Activated CD4-positive, alpha-beta T cell treated with anti-CD3 and anti-CD28 coated beads, Interleukin-2, amount 10 ng/mL, durations not matched to agents 24 days and 14 days (primary cell): ENCODE measurements at places on chromosomes 13 and 19.

DNA sequence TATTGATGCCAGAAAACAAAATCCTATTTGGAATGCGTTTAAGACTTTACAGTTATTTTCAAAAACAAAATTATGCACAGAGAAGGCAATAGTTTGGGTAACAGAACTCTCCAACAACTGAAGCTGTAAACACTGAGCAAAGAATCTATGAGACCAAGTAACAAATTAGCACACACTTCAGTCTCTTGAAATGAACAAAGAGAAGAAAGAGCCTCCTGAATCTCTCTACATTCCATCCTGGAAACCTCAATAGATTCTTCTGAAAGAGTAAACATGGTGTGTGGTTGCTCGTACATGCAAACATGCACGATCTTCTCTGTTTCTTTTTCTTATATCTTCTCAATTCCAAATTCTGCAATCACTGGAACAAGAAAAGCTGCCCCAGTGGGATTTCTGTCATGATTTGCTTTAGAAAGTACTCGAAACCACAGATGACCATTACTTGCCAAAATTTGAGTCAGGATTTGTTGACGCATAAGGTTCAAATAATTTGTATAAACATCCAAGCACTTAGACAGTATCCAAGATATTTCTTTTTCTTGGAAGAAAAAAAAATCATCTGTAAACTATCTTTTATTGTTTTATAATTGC is 137.9 kb upstream of the DACH1 start:
- no peak for DNase-seq

- no peak for DNase-seq
Measured at GRCh38 chr19:5058521-5059212, 89.8 kb downstream of the KDM4B start.

GRCh38 chr13:24502533-24503378 is 9.8 kb downstream of the PARP4 start:
- no peak for DNase-seq

DNA sequence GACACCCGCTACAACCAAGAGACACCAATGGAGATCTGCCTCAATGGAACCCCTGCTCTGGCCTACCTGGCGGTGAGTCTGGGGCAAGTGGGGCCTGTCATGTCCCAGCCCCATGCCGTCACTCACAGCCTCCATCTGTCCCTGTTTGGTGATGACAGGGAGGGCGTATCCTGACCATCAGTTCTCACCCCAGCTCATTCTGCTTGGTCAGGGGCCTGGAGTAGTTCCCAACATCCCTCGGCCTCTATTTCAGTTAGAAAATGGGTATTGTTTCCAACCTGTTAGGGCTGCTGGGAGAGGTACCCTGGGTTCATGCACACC is 18.2 kb downstream of the HIPK4 start:
- no peak for DNase-seq

DNA sequence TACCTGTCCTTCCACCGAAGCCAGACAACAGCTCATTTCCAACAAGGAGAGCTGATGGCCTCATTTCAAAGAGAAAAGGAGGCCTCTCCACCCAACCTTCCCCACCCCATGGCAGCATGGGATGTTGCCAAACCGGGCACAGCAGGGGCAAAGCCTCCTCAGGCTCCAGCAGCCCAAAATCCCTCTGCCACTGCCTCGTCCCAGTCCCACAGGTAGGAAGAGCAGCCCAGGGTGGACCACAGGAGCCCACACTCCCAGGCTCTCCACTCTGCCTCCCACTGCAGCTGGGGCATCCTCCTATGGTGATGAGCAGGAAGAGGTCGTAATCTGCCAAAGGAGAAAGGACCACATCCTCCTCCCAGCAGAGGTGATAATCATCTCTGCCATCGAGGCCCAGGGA is 50.9 kb downstream of the PEPD start:
- DNase-seq, result no peak

DNA sequence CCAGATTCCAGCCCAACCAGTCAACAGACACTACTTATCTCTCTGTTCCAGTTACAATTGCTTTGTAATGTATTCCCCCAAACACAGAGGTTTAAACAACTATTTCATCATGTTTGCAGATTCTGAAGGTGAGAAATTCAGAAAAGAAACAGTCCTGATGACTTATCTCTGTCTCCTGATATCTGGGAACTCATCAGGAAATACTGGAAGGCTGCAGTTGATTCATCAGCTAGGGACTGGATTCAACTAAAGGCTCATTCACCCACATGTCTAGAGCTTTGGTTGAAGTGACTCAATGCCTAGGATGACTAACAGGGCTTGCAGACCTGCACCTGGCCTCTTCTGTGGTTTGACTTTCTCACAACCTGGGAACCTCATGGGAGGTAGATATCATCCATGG is 56.6 kb upstream of the GPC6 start:
- no peak for DNase-seq

DNA sequence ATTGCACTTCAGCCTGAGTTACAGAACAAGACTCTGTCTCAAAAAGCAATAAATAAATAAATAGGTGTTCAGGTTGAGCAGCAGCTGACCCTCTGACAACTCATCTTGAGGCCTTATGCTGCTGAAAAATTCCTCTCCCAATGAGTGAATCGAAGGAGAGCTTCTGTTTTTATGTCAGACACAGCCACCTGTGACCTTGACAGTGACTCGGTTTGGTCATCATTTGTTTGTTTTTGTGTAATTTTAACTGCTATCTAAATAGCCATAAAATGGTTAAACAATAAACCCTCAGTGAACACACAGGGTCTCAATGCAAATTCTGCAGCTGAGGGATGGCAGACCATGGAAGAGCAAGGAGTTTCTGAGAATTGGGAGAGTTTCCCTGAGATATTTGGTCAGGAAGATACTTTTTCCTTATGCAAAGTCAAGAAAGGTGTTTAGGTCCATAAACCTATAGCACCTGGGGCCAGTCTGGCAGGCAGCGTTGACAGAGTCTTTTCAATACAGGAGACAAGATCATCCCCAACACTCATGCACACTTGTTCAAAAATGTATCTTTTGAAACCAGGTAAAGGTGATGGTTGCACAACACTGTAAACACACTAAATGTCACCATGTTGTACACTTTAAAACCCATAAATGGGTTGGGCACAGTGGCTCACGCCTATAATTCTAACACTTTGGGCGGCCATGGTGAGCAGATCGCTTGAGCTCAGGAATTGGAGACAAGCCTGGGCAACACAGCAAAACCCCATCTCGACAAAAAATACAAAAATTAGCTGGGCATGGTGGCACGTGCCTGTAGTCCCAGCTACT is 16.6 kb upstream of the SLC25A30 start:
- no peak for DNase-seq

GRCh38 chr19:11261431-11261970 is 823 bp downstream of the DOCK6 start:
- no peak for DNase-seq
